Uterus (tissue), 4 donors: ENCODE measurements at places on chromosomes 12 and 14.

DNA sequence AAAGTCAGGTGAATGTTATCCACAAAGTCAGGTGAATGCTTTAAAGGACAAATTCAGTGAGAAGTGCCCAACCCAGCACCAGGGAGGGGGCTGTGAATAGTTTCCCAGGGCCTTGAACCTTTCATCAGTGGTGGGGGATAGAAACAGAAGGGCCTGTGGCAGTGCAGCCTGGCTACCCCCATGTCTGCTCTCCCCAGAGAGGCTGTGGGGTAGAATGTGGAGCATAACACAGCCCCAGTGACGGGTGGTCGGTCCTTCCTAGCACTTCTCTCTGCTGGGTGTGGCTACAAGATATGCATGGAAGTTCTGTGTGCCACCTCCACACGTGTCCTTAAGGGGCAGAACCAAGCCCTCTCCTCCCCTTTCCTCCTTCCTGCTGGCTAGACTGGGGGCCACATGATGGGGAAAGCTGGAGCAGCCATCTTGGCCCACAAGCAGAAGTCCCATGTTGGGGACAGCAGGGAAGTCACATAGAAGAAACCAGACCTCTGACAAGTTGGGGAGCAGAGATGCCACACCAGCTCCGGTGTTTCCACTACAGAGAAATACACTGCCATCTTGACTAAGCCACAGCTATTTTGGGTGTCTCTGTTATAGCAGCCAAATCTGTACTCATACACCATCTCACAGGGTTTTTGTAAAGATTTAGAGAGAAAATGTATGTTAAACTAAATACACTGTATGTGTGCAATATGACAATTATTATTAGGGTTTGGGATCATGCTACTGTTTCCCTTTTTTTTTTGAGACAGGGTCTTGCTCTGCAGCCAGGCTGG is 17.0 kb downstream of the RITA1 start:
- no peak for DNase-seq

DNA sequence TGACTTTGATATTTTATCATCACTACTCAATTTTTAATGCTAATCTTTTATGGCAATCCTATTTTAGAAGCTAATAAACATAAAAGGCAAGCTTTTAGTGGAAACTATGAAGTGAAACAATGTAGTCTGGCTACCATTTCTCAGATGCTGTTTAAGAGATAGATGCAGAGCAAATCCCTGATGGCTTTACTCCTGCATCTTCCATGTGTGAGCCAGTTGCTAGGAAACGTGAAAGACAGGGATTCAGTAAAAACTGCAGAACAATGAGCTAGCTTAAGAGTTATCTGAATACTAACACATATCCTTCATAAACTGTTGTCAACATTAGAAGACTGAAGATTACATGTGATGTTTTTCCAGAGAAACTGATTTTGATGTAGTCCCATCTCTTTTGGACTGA is 112.6 kb downstream of the SLC2A13 start:
- DNase-seq = no peak

- DNase-seq = no peak
Measured at GRCh38 chr12:75790219-75790618, 241.4 kb downstream of the PHLDA1 start.

DNA sequence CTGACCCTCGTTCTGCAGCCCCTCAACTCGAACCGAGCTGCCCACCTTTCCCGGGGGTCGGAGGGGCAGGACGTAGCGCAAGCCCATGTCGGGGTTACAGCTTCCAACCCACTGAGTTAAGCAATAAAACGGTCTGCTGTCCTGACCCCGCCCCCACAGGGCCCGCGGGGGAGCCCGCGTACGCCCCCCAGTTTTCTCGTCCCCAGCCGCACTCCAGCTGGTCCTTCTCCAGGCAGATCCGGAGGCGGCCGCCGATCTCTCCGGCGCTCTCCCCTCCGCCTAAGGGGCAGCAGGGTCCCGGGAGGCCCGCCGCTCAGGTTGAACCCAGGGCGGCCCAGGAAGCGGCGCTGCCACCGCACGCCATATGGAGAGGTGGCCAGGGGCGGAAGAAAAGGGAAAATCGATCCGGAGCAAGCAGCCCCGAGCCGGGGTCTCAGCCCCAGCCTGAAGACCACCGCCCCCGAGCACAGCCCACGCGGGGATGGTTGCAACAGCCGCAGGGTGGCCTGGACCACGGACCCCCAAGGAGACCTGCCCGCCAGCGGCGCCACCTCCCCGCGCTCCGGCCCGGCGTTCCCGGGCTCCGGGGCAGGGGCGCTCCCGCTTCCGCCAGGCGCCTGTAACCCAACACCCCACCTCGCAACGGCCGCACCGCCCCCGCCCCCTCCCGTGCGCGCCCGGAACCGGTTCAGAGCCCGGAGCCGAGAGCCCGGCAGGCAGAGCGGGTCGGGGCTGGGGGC is 760 bp downstream of the ACTN1 start:
- DNase-seq = peak; percentile 82

- DNase-seq = no peak
Measured at GRCh38 chr14:25136811-25137210, 86.9 kb upstream of the STXBP6 start.

GRCh38 chr12:96422192-96422591 is 22.0 kb upstream of the CDK17 start:
- DNase-seq = no peak

DNA sequence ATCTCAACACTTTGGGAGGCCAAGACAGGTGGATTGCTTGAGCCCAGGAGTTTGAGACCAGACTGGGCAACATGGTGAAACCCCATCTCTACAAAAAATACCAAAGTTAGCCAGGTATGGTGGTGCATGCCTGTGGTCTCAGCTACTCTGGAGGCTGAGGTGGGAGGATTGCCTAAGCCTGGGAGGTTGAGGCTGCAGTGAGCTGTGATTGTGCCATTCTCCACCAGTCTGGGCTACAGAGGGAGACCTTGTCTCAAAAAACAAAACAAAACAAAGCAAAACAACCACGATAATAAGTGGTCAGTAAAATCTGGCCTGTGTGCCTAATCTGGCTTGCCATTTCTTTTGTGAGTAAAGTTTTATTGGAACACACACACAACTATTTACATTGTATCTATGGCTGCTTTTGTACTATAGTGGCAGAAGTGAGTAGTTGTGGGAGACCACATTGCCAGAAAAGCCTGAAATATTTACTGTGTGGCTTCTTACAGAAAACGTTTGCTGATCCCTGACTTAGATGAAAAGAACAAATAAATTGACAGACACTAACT is 19.4 kb upstream of the KLRG1 start:
- no peak for DNase-seq

GRCh38 chr12:1212526-1212925 is 221.5 kb downstream of the ERC1 start:
- DNase-seq = no peak

GRCh38 chr12:8668441-8668840 is 5.8 kb upstream of the MFAP5 start:
- no peak for DNase-seq

GRCh38 chr14:89549381-89550125 is 132.5 kb upstream of the FOXN3 start:
- no peak for DNase-seq

- DNase-seq = no peak
Measured at GRCh38 chr12:10304161-10304574, 3.5 kb upstream of the KLRD1 start.

DNA sequence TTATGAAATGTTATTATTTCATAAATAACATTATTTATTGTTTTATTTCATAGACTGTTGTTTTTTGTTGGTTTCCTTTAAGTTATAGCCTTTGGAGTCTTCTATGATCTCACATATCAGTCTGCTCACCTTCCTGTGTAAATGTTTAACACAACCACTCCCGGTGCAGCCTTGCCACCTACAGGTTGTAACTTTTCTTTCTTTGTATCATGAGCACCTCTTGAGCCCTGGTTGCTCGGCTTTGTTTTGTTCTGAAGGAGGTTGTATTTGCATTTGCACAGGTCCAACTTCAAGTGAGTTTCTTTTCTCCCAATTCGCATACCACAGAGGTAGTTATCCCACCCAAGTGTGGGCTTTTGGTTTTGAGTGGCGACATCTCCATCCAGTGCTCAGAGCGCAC is 121.4 kb downstream of the SLC15A4 start:
- DNase-seq = no peak

- no peak for DNase-seq
Measured at GRCh38 chr12:28065889-28066630, 93.5 kb upstream of the PTHLH start.

DNA sequence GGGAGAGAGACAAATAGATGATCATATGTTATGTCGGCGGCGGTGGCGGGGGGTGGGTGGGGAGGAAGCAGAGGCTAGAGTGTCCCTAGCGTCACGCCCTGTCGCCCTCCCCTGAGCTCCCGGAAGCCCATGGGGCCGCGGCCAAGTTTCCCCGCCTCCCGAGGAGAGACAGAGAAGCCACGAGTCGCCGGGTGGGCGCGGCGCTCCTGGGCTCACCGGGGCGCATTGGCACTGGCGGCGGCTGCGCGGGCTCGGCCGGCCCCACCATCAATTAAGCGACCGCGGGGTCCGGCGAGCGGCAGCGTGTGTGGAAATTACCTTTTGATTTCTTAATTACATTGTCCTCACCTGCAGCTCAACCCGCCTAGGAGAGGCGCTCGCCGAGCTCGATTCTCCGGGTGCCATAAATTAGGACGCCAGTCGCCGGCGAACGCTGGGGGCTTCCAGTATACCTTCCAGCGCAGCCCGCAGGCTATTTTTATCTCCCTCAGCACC is 119.9 kb upstream of the LHX5 start:
- no peak for DNase-seq

DNA sequence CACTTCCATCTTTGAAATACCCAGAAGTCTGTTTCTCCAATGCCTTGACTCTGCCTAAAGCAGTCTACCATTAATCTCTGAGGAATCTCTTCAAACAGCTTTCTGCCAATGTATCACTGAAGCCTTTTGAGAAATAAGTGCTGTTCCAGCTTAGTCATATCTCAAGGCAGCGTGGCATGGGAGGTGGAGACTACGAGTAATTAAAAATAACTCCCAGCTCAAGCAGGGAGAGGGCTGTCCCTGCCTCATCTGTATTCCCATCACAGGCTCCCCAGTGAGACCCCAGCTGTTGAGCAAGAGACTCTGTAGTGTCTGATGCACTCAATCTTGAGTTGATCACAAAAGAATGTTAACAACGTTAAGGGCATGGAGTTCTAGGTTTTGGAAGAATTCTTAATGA is 700.6 kb downstream of the DIO2 start:
- no peak for DNase-seq

GRCh38 chr14:88667555-88668273 is 104.9 kb downstream of the ZC3H14 start:
- no peak for DNase-seq

GRCh38 chr14:101215927-101216326 is 312.4 kb upstream of the RTL1 start:
- peak; percentile 6 for DNase-seq

- DNase-seq = no peak
Measured at GRCh38 chr12:41419131-41419893, 231.2 kb downstream of the PDZRN4 start.

GRCh38 chr12:63919756-63920155 is 75.3 kb downstream of the SRGAP1 start:
- DNase-seq = no peak

GRCh38 chr12:129069886-129070285 is 216.6 kb downstream of the GLT1D1 start:
- DNase-seq = no peak

DNA sequence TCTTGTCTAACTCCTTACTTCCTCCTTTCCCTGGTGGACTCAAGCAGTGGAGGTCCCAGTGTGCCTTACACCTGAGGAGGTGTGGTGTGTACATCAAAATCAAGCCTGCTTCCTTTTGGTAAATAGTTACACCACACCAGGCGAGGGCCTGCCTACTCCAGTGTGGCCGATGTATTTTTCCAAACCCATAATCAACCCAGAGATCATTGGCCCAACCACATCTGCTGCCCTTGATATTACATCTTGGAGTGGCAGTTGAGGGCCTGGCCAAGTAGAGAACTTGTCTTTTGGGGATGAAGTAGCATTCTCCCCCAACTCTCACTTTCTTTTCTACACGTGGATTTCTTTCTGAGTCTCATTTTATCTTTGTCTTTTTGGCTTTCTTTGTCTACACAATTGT is 187.4 kb downstream of the EFCAB11 start:
- no peak for DNase-seq

- DNase-seq = no peak
Measured at GRCh38 chr14:105053421-105053820, 11.8 kb downstream of the GPR132 start.

- no peak for DNase-seq
Measured at GRCh38 chr12:38771871-38772270, 133.5 kb downstream of the CPNE8 start.

- no peak for DNase-seq
Measured at GRCh38 chr14:79564371-79564770, 646.9 kb downstream of the DIO2 start.

DNA sequence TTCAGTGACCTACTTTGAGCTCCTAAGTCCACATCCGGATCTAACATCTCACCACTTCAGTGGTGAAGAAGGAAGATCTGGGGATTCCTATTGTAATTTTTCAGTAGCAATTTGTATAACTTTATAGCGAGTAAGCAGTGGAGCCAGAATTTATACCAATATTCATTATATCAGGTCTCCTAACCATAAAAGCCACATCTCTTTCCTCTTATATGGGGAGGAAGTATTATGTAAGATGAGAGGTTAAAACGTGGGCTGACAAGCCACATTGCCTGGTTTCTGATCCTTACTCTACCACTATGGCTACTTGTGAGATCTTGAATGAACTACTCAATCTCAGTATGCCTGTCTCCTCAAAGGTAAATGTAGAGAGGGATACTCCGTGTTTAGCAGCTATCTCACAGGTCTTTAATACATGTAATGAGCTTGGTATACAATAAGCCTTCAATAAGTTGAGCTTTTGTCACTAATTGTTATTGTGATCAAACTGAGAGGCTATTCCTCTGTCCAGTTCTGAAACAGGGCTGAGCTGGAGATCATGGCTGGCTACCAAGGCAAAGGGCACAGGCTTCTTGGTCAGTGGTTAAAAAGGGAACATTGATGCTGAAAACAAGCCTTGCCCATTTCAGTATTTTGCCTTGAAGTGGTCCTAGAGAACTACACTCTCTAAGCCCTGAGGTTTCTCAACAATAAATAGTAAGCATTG is 3.3 kb upstream of the TMEM117 start:
- DNase-seq = no peak

GRCh38 chr12:123401753-123402683 is 18.1 kb downstream of the KMT5A start:
- DNase-seq = no peak

DNA sequence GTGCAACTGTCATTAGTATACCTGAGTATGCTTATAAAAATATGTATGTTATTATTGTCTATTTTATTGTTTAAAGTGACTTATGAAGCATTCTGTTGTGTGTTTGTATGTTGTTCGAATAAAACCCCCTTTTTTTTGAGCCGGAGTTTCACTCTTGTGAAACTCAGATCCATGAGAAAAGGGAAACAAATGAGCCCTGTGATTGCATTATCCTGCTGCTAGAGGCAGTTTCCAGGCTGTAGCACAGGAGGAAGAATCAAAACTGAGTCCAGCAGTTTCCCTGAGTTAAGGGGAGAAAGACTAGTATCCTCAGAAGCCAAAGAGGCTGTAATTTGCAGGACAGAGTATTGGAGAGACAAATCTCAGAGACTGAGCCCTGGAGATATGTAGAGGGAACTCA is 12.5 kb downstream of the SGPP1 start:
- no peak for DNase-seq

DNA sequence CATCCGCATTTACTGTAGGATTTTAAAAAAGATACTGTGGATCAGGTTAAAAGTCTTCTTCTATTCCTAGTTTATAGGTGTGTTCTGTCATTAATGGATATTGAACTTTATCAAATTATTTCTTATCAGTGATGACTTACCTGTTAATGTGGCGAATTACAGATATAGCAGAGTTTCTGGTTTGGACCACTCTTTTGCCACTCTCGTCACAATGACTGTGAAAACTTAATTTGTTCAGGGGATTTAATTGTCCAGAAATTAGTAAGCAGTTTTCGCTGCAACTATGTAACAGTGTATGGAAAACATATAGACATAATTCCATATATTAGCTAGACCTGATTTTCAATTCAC is 14.9 kb downstream of the COCH start:
- no peak for DNase-seq
